Spinal cord (tissue), 10 donors: ENCODE measurements at places on chromosomes 2 and 18.
A peak's percentile ranks its signal among the peaks of the same experiment; 100 is the strongest.

GRCh38 chr2:118670276-118670675 lies 177.2 kb downstream of the EN1 start:
- no peak for DNase-seq

GRCh38 chr2:74524005-74524404 lies 2.0 kb downstream of the DQX1 start:
- no peak for DNase-seq

DNA sequence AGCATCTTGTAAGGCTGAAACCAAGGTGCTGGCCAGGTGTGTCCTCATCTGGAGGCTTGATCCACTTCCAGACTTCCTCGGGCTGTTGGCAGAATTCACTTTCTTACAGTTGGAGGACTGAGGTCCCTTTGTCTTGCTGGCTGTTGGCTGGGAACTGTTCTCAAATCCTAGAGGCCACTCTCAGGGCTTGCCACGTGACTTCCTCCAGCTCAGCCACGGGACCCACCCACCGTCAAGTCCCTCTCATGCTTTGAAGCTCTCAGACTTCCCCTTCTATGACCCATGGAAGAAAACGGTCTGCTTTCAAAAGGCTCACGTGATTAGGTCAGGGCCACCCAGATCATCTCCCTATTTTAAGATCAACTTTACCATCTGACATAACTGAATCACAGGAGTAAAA lies 77.1 kb downstream of the SMAD4 start:
- DNase-seq: no peak

- DNase-seq: no peak
Measured at GRCh38 chr2:99880964-99881294, 261.5 kb downstream of the AFF3 start.

- no peak for DNase-seq
Measured at GRCh38 chr2:41944220-41944880, 103.5 kb upstream of the PKDCC start.

GRCh38 chr2:118604811-118605210 lies 242.6 kb downstream of the EN1 start:
- no peak for DNase-seq

DNA sequence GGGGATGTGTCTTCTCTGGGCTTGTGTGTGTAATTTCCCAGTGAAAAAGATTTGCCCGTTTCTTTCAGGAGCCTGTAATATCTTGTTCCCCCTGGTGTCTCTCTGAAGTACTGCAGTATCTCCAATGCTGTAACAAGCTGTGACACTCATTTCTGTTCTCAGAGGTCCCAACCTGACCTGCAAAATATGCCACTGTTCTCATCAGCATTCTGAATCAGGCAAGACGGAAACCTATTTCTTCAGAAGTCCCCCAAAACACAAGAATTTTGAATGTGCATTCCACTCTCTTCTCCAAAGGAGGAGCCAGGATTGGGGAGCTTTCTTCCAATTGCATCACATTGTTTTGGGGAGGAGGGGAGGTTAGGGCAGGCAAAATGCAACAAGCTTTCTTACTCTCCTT lies 77.0 kb upstream of the CNGA3 start:
- DNase-seq: no peak

GRCh38 chr2:128409326-128410034 lies 90.8 kb upstream of the HS6ST1 start:
- no peak for DNase-seq

DNA sequence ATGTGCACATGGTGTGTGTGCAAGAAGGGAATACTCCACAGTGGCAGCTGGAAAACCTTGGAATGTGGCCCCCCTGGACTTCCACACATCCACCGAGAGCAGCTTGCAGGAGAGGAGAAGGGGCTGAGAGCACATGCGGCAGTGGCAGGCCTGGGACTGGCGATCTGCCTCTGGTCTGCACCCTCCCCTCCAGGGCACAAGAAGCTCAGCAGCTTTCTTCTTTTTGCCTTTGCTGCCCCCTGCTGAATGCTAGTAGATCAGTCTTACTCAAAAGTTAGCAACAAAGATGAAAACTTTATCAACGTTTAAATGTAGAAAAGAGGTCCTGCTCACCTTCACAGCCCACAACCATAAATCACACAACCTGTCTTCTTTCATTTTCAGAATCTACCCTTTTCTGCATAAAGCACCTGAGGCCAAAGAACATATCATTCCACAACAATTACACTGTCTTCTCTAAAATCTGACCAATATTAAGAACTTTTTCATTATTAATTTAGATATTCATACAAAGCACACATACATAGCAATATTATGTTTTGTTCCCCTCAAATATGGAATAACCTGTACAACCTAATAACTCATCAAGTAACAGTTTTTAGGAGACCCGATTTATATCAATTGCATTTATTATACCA lies 34.6 kb downstream of the TGFBRAP1 start:
- DNase-seq: peak; percentile 86

DNA sequence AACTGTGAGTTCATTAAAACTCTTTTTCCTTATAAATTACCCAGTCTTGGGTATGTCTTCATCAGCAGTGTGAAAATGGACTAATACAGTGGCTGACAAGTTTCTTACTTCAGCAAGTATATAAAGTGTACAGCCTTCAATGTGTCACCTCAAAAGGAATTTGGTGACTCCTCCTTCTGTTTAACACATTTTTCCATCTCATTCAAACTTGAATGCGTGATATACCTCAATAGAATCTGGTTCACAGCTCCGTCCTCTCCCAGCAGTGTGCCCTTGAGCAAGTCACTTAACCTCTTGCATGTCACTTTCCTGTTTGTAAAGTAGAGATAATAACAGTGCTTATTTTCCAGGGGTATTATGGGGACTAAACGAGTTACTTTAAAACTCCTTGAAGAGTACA lies 159.6 kb downstream of the CCBE1 start:
- DNase-seq: no peak

DNA sequence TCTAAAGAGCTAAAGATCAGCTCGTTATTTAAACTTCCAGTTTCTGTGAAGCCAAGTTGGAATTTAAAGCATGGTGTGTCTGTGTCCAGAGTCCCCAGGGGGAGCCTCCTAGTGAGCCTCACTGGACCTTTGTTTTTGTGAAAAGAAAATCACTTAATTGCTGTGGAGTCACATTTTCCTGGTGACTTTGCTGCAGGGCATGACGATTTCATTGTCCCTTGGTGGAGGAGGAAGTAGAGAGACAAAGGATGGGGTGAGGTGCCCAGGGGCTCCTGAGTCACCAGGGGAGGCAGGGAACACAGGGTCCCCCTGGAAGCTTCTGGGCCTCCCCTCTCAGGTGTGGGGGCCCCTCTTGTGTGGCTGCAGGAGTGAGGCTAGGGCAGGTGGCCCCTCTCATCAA lies 19.7 kb downstream of the ATP6V1C2 start:
- no peak for DNase-seq

- no peak for DNase-seq
Measured at GRCh38 chr2:212949786-212950185, 201.6 kb downstream of the IKZF2 start.

DNA sequence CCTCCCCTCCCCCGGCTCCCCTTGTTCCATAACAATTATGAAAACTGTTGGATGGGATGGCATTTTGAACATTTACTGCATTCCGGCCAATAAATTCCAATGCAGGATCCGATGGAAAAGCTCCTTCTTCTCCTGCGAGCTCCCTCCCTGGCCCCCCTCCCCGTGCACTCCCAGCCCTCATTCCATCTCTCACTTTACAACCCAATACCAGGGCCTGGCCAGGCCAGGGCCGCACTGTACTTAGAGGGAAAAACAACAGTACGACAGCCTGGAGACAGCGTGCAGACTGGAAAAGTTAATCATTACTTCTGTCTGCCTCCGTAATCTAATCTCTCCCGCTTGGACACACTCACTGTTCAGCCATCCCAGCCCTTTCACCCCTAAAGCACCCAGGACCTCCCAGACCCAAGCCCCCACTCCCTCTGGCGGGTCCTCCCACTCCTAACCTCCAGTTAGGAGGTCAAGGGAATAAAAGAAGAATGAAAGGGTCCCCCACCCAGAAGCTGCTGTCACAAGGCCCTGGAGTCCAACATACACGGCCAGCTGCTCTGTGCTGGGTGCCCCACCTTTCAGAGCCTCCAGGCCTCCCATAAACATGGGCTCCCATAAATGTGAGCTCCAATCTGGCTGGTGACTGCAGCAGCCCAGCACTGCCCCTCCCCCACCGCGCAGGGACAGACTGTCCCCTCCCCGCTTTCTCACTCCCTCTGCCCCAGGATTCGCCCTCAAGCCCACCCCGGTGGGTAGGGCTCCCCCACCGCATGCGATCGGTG lies 20.6 kb downstream of the SMAD7 start:
- DNase-seq: no peak

DNA sequence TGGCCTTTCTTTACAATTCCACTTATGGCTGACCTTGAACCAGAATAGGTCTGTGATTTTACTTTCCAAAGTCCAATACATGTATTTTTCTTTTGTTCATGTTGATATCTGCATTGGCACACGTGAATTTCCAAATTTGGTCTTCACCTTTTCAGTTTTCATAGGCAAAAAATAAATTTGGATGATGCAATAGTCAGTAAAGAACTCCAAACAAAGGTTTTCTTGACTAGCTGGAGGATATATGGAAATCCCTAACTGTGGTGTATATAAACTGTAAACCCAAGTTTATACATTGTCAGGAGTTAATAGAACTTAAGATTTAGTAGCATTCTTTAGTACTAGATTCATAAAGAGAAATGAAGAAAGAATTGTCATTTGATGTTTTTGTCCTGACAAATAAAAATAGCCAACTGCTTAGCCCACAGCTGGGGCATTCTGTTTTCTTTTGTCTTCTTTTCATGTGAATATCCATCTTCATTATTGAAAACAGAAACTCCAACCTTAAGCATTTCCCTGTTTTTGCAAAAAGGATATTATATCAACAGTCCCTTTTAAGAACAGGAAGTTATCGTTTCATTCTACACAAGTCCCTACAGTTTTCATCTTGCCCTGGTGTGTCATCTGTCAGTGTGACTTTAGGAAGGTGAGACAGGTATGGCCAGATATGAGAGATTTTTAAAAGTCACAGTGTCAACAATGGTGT lies 132.9 kb downstream of the BCL2 start:
- no peak for DNase-seq

DNA sequence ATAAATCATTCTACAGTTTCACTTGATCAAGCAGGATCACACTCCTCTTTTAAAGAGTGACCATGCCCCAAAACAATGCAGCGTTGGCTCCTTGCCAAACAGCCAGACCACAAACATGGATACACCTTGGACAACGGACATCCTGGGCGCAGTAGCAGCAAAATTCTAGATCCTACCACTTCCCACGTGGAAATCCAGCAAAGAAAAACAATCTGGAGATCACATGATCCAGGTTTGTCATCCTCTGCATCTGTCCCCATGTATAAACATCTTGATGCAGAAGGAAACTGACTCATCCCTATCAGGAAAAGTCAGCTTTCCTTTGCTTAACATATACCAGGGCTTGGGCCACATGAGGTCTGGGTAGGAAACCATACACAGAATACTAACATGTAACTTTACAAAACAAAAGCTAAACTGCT lies 53.1 kb downstream of the ZNF521 start:
- no peak for DNase-seq

DNA sequence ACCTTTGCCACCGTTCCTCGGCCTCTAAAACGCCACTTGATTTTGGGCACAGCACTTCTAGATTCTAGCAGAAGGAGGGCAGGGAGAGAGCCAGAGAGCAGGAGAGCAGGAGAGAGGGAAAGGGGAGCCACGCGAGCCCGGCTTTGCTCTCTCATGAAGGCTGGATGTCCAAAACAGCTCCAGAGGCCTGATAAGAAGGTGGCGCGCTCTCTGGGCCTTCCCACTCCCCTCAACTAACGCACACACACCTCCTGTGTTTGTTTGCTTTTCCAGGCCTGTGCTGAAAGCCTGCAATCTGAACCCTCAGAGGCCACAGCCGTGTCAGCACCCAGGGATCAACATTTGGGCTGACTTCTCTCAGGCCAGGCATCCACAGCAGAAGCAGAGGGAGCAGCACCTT lies 184.8 kb upstream of the SOX11 start:
- DNase-seq: no peak

DNA sequence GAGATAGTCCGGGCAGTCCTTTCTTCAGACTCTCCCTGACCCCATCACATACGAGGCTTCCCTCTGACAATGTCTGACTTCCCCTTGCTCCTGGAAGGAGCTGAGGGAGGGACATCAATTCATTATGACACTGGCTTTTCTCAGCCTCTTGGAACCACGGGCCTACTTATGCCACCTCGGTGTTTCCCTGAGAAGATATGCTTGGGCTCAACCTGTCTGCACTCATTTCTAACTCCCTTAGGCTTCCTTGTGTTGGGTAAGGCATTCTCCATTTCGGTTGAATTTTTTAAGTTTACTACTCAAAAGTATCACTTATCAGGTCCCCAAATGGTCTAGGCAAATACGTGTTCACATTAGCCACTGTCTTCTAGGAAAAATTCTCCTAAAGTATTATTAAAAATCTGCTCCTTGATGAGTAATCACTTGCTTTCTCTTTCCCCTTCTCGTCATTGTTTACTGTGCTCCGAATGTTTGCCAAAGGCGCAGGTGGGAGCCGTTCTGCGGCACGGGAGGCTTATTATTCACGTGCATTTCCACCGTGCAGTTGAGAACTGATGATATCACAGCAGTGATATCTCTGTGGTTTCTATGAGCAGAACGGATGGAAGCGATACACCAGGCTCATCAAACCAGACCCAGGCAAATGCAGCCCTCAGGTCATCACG lies 33.1 kb downstream of the ARL4C start:
- DNase-seq: peak; percentile 6

GRCh38 chr2:10267551-10268465 lies 34.9 kb upstream of the HPCAL1 start:
- DNase-seq: no peak

GRCh38 chr2:134087371-134087921 lies 166.4 kb upstream of the MGAT5 start:
- no peak for DNase-seq

- DNase-seq: no peak
Measured at GRCh38 chr2:124874219-124874618, 849.1 kb downstream of the CNTNAP5 start.

- DNase-seq: no peak
Measured at GRCh38 chr2:227834916-227835650, 21.4 kb downstream of the CCL20 start.

- no peak for DNase-seq
Measured at GRCh38 chr2:1052771-1053191, 102.1 kb downstream of the SNTG2 start.

DNA sequence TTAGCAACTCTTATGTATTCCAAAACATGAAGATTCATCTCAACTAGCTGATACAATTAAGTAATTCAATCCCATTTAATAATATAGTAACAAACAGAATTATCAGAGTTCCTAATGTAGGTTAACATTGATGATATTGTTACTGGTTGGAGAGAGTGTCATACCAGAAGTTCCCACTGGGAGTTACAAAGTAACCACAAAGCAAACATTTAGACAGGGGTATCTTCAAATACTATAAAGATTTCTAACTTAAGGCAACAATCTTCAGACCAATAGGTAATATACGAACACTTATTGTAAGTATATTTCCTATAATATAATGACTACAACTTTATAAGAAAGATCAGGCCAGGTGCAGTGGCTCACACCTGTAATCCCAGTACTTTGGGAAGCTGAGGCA lies 1372.9 kb upstream of the PIK3C3 start:
- no peak for DNase-seq

- no peak for DNase-seq
Measured at GRCh38 chr2:240708457-240708856, 16.8 kb downstream of the AQP12A start.
